ENCODE measurements at places on chromosomes 2 and 18.

GRCh38 chr2:61693744-61694143 lies 155.6 kb upstream of the XPO1 start:
- DNase-seq = no peak

DNA sequence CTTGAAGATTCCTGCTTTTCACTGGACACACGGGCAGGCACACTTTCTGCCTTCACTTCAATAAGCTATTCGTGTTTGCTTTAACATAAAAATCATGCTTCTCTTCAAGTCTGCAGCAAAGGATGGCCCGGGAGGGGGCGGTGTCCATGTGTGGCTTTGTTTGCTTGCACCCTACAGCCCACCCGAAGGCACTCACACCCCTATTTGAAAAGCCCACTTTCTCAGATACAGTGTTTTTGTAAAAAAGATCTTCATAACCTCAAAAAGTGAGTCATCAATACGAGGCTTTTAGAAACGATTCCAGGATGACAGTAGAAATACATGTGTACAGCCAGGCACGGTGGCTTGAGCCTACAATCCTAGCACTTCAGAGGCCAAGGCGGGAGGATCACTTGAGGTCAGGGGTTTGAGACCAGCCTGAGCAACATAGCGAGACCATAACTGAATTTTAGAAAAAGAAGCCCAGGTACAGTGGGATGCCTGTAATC lies 36.5 kb upstream of the HPCAL1 start:
- no peak for DNase-seq

DNA sequence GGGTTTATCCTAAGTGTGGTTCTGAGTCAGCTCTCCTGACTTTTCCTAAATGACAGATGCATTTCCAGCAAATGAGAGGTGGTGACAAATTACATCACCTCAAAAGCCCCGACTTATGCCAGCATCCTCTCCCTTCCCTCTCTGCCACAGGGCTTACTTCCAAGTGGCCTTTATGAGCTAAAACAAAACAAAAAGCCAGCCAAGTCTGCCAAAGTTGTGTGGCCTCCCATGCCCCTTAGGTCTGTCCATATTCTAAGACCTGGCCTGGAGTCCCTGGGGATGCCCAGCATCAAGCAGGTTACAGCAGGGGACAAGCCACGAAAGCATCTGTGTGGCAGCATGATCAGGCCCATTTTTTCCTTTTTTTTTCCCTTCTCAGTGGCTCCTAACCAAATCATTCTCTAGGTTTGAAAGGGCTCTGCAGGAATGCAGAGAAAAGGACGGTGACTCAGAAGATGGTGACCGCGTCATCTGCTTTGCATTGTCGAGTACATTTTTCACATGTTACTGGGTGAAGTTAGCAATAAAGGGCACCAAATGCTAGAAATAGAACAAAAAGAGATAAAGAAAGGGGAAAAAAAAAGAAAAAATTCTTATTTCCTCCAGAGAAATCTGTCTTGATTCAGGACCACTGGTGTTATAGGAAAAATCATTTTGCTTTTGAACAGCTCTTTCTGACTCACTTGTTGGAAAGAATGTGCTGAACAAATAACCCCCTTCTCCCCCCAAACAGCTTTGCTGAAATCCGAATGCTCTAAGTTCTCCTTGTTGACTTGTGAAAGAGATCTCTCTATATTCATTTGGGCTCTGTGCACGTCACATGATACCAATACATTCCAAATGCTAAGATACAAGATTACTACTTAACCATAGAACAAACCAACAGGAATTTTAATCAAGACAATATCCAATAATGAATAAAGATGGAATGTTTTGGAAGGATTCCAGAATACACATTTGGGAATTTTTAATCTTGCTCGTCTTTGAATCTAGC lies 178.7 kb downstream of the EN1 start:
- no peak for DNase-seq

DNA sequence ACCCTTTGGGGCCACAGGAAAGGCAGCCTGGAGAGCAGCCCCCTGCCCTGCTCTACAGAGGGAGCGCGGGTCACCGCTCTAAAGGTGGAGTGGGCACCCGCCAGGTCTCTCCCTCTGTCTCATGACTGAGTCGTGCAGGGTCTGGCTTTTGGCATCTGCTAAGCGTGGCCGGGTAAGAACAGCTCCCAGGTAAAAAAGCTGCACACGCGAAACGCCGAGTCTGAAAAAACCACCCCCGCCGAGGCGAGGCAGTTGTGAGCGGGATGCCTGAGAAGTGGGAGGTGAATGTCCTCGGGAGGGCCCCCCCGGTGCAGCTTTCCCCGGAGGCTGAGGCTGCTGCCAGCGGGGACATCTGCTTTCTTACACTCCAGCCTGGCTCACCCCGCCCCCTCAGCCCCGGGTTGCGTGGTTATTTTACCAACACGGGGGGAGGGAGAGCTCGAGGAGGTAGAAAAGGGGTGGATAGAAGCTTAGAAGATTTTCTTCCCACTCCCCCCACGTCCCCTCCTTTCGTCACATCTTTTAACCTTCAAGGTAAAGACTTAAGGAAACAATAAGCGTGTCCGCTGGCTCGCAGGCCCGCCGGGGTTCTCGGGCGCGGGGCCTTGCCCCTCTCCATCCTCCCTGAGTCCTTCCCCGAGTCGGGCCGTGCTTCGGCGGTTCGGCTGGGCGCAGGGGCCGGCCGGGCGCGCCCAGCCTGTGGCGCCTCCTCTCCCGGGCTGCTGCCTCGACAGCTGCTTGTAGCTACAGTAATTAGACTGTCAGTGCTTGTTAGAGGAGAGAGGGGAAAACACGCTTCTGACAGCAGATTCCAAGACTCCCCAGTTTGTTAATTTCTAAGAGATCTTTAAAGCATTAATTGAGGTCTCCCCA lies 70.6 kb upstream of the PSMD14 start:
- DNase-seq = peak; percentile 1

DNA sequence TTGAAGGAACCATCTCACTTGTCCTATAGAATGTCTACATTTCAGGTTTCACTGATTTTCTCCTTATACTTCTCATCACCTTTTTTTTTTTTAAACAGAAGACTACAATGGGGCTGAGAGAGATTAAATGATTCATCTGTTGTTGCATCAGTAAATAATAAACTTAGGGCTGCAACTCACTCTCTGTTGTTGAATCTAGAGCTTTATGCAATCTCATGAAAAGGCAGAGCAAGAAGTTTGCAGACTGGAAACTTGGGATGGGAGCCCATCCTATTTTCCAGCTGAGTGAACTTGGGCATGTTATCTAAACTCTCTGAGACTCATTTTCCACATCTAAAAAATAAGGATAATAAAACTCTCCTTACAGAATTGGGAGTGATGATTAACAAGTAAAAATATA lies 58.4 kb downstream of the PDE1A start:
- DNase-seq = no peak

DNA sequence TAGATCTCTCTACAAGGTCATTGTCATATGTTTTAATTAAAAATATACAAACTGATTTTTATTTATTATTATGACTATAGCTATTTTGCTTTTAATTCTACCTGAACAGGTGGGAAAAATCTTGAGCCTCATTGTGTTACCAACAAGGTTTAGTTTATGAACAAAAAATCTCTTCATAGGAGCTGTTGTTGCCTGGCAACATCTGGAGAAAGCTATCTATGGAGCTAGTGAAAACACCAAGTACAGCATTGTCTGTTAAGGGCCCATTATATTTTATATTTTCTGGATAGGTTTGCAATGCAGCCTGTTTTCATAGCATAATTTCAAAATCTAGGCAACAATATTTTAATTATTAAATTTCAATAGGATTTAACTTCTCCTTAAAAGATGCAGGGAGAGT lies 383.0 kb upstream of the TMEFF2 start:
- no peak for DNase-seq

GRCh38 chr2:173823543-173823939 lies 141.6 kb downstream of the SP3 start:
- DNase-seq = no peak

DNA sequence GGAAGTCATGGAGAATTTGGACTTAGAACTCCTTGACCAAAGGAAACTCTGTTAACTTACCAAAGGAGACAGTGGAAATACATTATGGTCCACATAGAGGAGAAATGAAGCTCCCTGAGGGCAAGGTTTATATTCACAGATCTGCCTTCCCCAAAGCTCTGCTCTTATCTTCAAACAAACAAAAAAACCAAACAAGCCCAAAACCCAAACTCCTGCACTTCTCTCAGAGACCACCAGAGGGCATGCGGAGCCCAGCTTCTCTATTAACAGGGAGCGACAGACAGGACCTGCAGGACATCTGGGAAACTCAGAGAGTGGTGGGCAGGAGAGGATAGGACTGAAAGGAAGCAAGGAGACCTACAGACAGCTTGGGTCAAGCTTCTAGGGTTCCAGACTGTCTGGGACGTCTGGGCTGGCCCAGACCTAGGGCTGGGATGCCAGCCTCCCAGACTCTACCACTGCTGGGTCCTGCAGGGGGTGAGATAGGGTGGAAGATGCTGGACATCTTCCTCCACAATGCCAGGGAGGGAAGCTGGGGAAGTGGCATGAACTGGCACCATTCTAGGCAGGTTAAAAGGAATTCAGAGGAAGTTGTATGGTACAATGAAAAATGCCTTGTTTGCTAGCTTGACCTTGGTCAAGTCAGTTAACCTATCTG lies 4.0 kb upstream of the WNT10A start:
- peak; percentile 75 for DNase-seq

DNA sequence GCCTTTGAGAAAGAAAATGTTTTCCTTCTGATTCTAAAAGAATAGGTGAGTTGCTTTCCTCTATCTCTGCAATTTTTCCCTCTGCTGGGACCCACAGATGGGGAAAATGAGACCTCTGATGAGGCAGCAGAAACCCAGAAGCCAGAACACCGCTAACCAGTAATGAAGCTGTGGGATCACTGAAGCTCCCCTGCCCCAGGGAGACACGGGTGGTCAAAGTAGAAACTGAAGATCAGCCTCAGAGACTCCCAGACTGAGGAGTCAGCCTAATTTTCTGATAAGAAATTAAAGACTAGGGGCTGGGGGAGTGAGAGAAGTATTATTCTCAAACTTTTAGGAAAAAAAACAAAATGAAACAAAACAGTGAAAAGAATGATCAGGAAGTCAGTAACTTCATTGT lies 30.1 kb downstream of the CD8B start:
- no peak for DNase-seq

DNA sequence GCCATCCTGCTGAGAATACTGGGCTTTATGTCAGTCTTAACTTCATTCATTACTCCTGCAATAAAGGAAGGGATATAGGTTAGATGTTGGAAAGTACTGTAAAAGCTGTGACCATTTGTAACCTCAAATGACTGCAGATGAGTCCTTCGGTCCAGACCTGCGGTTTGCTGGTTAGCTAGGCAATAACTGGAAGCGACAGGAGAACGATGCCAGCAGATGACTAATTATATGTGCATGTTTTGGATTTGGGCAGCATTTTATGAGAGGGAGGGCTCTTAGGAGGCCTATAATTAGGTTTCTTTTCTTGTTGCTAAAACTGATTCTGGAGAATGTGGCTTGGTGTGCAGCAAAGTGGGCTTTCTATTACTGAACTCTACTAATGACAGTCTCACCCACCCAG lies 205.6 kb downstream of the TMEM182 start:
- no peak for DNase-seq

DNA sequence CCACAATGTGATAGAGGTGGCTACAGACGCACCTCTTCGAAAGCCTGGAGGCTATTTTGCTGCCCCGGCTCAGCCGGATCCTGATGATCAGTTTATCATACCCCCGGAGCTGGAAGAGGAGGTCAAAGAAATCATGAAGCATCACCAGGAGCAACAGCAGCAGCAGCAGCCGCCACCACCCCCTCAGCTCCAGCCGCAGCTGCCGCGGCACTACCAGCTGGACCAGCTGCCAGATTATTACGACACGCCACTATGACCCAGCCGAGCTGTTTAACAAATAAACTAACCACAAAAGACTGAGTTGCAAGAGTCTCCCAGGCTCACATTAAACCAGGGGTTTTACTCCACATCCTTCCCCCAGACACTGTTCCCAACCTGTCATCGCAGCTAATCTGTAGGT lies 263.8 kb downstream of the PHLPP1 start:
- DNase-seq = no peak

DNA sequence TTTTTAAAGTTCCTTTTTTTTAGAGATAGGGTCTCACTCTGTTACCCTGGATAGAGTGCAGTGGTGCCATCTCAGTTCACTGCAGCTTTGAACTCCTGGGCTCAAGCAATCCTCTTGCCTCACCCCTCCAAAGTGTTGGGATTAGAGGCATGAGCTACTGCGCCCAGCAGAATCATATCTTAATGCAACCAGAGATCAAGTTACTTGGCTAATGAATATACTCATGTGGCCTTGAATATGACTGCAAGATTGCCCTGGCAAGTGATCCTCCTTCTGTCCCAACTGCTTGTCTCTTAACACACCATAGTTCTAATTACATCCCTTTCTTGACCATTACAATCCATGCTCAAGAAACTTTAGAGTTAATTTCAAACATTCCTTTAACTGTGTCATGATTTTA lies 133.5 kb downstream of the SRBD1 start:
- no peak for DNase-seq

DNA sequence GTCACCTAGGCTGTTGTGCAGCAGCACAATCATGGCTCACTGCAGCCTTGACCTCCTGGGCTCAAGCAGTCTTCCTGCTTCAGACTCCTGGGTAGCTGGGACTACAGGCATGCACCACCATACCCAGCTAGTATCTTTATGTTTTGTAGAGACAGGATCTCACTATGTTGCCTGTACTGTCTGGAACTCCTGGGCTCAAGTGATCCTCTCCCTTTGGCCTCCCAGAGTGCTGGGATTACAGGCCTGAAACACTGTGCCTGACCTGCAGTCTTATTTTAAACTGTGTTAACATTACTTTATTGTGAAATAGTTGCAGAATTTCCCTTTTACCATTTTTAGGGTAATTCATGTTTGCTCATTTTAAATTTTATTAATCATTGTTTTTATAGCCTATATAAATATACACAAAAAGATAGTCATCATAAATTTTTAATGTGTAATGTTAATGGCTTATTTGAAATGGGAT lies 24.6 kb downstream of the EML4 start:
- no peak for DNase-seq

- DNase-seq = no peak
Measured at GRCh38 chr2:205738117-205738968, 56.0 kb downstream of the NRP2 start.

- no peak for DNase-seq
Measured at GRCh38 chr18:551404-552061, 28.6 kb upstream of the CETN1 start.

DNA sequence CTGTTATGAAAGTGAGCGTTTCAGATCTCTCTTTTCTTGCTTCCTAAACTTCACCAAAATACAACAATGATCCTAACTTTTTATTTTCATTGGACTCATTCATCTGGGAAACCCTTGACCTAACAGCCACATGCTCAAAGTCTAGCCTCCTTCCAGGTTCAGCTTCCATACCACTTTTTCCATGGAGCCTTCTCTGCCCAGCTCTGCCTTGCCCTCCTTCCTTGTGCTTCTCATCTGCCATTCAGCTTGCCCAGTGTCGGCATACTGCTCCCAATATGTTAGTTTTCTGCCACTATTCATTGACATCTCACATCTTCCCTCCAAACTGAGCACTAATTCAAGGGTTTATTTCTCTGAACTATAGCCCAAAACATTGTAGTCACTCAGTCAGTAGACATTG lies 214.7 kb downstream of the RAD51AP2 start:
- DNase-seq = no peak

DNA sequence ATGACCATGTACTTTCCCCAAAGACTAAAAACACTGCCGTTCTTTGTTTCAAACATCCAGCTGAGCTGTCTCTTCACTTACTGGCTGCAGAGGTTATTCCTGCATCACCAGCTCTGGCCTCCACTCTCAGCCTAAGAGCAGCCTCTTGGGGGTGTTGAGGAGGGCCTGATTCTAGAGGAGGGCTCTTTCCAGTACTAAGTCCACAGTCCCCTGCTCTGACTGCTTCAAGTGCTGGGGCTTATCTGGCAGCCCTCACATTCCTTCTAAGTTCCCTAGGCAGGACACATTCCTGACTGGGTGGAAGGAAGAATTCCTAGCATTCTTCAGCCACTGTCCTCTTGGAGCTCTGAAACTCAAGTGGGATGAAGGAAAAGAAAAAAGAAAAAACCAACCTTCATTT lies 32.9 kb upstream of the EHBP1 start:
- DNase-seq = peak; percentile 11

All from T47D (cell line).